ENCODE measurements at places on chromosomes 13 and 19.

DNA sequence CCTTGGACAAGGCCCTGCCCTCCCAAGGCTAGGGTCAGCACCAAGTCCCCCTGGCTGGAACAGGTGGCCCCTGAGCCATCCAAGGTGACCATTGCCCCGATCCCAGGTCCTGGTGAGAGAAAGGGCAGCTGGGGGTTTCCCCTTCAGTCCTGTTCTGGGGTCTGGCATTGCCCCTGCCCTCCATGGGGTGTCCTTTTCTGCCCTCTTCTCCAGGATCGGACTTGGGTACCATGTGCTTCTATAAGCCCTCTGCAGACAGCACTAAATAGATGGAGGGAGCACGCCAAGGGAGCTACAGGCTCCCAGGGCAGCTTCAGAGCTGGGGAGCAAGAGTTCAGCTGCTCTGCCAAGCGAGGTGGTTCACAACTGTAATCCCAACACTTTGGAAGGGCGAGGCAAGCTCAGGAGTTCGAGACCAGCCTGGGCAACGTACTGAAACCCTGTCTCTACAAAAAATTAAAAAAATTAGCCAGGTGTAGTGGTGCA is 13.5 kb upstream of the KCNN1 start:
- DNase-seq, result no peak

DNA sequence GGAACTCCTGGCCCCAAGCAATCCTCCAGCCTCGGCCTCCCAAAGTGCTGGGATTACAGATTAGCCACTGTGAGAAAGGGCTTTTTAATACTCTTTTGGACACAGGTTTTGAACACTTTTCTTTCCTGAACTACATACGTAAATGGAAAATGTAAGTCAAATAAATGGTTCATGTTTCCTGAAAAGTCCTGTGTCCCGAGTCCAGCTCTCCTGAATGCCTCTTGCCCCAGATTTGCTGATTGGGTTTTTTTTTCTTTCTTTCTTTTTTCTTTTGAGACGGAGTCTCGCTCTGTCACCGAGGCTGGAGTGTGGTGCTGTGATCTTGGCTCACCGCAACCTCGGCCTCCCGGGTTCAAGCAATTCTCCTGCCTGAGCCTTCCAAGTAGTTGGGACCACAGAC is 24.5 kb downstream of the PTPRS start:
- DNase-seq, result no peak

GRCh38 chr13:33184112-33184490 is 101.5 kb downstream of the STARD13 start:
- DNase-seq, result peak; percentile 63

GRCh38 chr13:31880851-31881494 is 141.6 kb downstream of the RXFP2 start:
- DNase-seq, result no peak

- DNase-seq, result no peak
These were observed 195.5 kb downstream of the SLITRK6 start for GRCh38 chr13:85603735-85604134.

GRCh38 chr19:3082331-3082730 is 11.8 kb upstream of the GNA11 start:
- DNase-seq, result no peak

DNA sequence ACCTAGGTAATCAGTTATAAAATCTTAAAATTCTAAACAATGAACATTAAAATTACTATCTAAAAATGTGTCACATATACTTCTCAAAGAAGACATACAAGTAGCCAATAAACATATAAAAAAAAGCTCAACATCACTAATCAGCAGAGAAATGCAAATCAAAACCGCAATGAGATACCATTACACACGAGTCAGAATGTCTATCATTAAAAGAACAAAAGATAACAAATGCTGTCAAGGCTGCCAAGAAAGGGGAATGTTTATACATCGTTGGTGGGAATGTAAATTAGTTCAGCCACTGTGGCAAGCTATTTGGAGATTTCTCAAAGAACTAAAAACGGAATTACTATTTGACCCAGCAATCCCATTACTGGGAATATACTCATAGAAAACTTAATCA is 310.3 kb upstream of the EDNRB start:
- DNase-seq, result peak; percentile 46

- DNase-seq, result no peak
These were observed 22.0 kb downstream of the GGACT start for GRCh38 chr13:100566543-100566942.

- DNase-seq, result peak; percentile 62
These were observed 789.1 kb downstream of the GPC5 start for GRCh38 chr13:92187378-92187989.

DNA sequence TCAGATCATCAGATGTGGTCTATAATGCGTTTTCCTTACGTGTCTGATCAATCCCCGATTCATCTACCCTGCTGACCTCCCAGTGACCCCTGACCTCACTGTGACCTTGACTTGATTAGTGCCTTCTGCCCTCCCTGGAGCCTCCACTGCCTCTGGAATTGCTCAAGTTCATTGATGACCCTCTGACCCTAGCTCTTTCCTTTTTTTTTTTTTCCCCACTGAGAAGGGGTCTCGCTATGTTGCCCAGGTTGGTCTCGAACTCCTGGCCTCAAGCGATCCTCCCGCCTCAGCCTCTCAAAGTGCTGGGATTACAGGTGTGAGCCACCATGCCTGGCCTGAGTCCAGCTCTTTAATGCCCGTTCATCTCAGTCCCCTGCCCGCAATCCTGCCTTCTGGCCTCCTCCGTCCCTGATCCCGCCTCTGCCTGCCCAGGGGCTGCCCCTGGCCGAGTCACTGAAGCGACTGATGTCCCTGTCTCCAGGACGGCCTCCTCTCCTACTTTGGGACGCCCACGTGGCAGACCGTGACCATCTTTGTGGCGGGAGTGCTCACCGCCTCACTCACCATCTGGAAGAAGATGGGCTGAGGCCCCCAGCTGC is 4.0 kb upstream of the FTL start:
- DNase-seq, result no peak

GRCh38 chr13:67183151-67183550 is 47.0 kb downstream of the PCDH9 start:
- DNase-seq, result no peak

- DNase-seq, result no peak
These were observed 170.5 kb downstream of the DNAJC15 start for GRCh38 chr13:43193789-43194420.

GRCh38 chr13:22211876-22212275 is 541.0 kb downstream of the FGF9 start:
- DNase-seq, result no peak

GRCh38 chr19:5977785-5978605 is at the start of gene RANBP3:
TSS of gene RANBP3 (minus strand) at chr19:5978140. CDS start at chr19:5978082, 58 bp downstream.
- DNase-seq, result peak; percentile 99

- peak; percentile 75 for DNase-seq
These were observed 338.6 kb downstream of the KCNRG start for GRCh38 chr13:50353651-50354415.

DNA sequence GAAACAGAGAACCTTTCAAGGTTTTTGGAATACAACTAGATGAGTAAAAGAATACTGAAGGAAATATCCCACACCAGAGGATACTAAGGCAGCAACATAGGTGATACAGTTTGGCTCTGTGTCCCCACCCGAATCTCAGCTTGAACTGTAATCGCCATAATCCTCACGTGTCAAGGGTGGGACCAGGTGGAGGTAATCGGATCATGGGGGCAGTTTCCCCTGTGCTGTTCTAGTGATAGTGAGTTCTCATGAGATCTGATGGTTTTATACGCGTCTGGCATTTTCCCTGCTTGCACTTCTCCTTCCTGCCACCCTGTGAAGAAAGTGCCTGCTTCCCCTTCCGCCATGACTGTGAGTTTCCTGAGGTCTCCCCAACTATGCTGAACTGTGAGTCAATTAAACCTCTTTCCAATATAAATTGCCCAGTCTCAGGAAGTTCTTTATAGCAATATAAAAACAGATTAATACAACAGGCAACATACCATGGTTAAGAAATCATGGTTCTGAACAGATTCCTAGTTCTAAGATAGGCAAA is 97.0 kb downstream of the ABCC4 start:
- no peak for DNase-seq

DNA sequence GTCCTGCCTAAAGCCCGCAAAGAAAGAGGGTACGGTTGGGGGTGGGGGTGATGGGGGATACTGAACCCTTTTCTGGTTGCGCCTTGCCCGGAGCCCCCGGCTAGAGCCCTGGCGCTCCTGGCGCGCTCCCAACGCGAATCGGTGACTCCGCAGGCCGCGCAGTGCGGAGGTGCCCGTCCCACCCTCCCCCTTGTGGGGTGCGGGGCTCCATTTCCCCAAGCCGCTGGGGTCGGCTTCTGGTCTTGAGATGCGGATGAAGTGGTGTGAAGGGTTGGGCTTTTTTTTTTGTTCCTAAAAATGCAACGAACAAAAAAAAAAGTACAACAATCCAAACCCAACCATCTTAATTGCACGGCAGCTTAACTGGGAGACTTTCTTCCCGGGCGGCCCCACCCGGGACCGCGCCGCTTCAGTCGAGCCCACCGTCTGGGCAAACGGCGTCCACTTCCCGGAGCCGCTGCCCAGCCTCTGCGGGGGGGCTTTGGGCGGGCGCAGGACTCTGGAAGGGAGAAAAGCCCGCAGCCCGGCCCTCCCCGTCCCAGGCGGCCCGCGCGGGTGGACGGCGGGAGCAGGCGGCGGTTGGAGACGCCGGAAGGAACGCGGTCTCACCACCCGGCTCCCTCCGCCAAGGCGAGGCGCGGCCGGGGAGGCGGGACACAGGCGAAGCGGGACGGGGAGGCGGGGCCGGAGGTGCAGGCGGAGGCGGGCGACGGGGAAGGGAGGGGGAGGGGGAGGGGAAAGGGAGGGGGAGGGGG is 504 bp upstream of the TRIM13 start:
- DNase-seq, result peak; percentile 94

- DNase-seq, result no peak
These were observed 148.0 kb upstream of the FNDC3A start for GRCh38 chr13:48827709-48828108.

DNA sequence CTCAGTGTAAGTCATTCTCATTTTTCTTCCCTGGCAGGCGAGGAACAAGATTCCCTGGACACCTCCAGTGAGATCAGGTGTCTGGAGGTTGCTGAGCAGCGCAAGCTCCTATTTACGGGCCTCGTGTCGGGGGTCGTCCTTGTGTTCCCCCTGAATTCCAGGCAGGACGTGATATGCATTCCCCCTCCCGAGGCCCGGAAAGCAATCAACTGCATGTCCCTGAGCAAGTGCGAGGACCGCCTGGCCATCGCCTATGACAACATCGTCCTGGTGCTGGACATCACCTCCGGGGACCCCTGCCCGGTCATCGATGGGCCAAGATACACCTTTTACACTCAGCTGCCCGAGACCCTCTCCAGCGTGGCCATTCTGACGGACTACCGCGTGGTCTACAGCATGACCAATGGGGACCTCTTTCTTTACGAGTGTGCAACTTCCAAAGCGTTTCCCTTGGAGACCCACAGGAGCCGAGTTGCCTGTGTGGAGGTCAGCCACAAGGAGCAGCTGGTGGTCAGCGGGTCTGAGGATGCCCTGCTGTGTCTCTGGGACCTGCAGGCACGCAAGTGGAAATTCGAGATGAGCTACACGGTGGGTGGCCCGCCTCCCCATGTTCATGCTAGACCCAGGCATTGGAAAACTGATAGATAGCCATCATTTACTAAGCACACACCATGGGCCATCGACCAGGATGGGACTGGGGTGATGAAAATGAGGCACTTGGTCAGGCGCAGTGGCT is 21.5 kb upstream of the SIN3B start:
- peak; percentile 36 for DNase-seq

- DNase-seq, result peak; percentile 34
These were observed 37.6 kb downstream of the SOX21 start for GRCh38 chr13:94674609-94675348.

DNA sequence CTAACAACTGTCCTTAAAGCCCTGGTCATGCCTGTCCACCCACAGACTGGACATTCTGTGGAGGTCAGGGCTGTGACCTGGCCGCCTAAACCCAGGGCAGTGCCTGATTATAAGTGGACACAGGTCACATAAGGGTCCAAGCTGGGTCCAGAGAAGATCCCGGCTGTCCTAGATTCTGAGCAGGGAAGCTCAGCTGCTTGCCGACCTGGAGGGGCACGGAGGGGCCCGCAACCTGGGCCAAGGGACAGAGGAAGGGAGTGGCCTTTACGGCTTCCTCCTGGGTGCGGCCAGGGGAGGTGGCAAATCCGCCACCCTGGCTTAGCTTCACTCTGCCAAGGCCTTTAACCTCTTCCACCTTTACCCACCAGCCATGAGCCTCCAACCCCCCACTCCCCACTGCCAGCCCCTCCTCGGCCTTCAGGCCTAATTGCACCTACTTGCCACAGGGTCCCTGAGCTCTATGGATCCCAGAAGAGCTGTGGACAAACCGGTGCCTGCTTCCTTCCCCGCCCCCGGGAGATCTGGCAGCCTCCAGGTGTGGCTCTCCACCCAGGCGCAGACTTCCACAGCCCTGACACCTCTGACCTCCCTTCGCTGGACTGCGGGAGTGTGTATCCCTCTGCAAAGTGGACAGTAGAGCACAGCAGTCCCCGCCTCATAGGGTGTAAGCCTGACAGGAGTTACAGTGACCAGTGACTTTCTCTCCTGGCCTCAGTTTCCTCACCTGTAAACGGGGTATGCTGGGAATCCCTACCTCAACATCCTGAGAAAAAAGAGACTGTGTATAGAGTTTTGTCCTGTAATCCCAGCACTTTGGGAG is 1.7 kb downstream of the CD320 start:
- DNase-seq, result no peak

DNA sequence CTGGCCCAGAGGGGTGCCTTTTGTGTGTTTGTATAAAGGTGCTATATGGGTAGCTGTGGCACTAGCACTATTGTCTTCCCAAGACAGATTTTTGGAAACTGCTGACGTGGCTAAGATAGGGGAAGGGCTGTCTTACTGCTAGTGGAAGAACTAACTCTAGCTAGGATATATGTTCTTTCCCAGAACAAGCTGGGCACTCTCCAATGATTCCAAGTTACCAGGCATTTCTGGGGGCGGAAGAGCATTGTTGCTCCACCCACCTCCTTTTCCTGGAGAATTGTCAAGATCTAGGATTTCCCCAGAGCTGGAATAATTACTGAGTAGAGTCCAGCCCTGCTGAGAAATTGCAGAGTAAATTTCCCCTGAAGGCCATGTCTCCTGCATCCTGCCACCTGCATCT is 408.3 kb downstream of the KLF5 start:
- DNase-seq, result peak; percentile 14

- peak; percentile 64 for DNase-seq
These were observed 1.3 kb upstream of the LRCH1 start for GRCh38 chr13:46551410-46552302.

DNA sequence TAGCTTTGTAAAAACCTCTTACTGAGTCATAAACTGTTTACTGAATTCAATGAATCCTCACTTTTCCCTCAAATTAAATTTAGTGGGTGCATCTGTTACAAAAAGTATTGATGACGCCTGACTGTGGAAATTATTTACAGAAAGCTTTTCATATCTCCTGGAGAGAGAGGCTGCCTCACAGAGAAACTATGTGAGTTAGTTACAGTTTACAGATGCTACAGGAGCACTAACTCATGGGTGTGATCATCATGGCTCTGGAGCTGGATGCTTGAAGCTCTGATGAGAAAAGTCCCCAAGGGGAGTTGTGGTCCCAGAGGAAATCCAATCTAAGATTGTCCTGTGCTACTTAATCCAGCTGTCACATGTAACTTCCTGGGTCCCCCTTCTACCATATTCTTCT is 590.8 kb downstream of the LMO7 start:
- DNase-seq, result no peak

Data from astrocyte of the spinal cord (primary cell).